ENCODE measurements at places on chromosomes 7 and 10.

- DNase-seq, result no peak
These were observed 52.8 kb downstream of the EGFR start for GRCh38 chr7:55071411-55072175.

- no peak for DNase-seq
These were observed 1.2 kb downstream of the CFTR start for GRCh38 chr7:117480978-117481377.

DNA sequence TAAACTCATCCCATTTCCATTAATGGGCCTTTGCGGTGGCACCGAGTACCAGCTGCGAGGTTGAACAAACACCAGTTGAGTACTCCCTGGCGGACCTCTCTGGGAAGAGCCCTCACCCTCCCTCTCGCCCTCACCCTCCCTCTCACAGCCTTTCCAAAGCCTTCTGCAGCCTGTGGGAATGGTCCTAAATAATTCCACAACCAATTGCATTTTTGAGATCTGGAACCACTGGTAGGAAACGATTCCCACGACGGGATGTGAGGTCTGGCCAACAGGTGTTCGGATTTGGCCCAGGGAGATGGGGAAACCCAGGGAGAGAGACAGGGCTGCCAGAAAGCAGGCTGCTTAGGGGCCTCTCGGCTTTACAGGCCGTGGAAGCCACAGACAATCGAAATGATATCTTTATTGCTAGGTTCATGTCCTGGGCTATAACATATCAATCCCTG, 5.3 kb downstream of the PTF1A start:
- DNase-seq, result no peak

- DNase-seq, result no peak
These were observed 47.4 kb downstream of the ORC5 start for GRCh38 chr7:104160375-104160774.

- DNase-seq, result no peak
These were observed 103.5 kb downstream of the MICALL2 start for GRCh38 chr7:1355568-1356340.

All from GM04503 (cell line).